Stimulated activated CD8-positive, alpha-beta memory T cell treated with anti-CD3 and anti-CD28 coated beads, Interleukin-15, amount 100 ng/mL, for 4 hours (primary cell): ENCODE measurements at places on chromosomes 1 and 21.

- no peak for DNase-seq
These were observed 241.0 kb downstream of the PTPRC start for GRCh38 chr1:198879711-198880306.

DNA sequence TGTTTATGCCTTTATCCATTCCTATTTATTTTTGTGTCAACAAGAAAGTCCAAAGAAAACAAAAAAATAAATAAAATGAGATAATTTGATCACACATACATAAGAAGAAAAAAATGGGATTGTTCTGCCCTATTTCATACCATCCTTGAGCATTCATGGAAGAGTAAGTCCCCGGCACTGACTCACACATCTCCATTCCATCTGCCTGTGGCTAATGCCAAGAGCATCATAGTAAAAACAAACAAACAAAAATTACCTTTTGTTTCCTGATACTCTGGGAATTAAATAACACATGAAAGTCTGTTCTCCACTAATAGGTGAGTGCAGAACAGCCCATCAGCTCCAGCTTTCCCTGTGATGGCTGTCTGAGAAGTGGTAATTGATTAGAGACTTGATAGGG lies 48.1 kb upstream of the BACE2 start:
- no peak for DNase-seq

GRCh38 chr1:70043804-70044203 lies 161.6 kb downstream of the LRRC40 start:
- no peak for DNase-seq

GRCh38 chr1:152770411-152770810 lies 4.5 kb upstream of the LCE1F start:
- DNase-seq, result no peak

DNA sequence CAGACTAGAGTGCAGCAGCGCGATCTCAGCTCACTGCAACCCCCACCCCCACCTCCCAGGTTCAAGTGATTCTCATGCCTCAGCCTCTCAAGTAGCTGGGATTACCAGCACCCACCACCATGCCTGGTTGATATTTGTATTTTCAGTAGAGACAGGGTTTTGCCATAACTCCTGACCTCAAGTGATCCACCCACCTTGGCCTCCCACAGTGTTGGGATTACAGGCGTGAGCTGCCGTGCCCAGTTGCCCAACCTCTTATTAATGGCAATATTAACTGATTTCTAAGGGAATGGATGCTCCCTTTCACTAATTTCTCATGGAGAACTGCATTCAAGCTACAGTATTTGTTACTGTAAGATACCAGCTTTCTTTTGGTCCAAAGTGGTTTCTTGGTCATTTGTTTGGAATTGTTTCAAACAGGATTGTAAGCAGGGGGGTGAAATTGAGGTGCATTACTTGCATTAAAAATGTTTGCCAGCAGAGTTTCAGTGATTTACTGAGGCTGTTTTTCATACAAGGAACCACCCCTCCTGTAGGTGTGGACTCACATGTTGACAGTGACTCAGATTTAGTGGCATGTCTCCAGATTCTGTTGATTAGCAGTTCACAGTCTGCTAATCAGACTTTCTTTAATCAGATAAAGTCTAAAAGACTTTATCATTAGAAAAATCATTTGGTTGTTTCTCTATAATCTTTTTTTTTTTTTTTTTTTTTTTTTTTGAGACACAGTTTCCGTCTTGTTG lies 3.9 kb upstream of the TGFBR3 start:
- no peak for DNase-seq

DNA sequence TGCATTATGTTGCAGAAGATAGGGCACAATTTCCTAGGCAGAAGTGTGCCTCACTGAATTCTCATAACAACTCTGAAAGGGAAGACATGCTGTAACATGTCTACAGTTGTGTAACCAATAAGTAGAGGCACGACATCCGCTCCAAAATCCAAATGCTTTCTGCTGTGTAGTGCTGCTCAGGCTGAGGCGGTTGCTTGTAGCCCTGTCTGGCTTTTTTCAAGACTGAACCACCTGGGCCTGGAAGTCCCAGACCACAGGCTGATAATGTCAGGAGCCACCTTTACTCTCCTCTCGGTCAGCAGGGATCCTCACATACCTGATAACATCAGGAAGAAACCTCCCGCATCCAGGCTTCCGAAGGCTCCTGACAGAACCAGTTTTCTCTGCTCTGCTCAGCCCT lies 10.9 kb downstream of the AKNAD1 start:
- no peak for DNase-seq

DNA sequence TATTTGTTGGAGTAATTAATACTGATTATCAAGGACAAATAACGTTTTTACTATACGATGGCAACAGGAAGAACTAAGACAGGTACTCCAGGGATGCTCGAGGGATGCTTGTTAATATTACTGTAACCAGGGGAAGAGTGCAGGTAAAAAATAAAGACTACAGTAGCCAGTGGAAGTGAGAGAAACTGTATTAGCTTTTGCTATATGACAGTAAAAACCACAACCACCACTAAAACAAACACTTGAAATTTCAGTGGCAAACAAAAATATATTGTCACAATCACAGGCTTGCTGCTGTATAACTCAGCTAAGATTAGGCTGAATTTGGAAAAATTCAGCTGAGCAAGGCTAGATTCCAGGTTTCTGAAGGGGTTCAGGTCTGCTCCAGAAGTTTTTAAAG lies 812.6 kb upstream of the ADGRL4 start:
- no peak for DNase-seq

DNA sequence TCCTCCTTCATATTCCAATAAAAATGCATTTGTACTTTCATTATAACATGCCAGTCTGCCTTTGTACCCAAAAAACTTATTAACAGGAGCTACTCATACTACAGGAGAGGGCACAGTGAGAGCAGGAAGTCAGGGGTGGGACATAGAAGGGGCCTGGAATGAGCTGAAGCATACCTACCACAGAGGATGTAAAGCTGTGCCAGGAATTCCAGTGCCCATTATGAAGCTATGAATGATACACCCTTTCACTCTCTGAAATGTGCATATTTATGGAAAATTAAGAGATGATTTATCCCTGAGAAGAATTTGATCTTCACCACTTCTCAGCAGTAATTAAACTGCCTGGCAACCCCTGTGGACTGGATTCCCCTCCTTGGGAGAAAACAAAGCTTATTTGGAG lies 65.8 kb downstream of the ATP5PO start:
- no peak for DNase-seq

DNA sequence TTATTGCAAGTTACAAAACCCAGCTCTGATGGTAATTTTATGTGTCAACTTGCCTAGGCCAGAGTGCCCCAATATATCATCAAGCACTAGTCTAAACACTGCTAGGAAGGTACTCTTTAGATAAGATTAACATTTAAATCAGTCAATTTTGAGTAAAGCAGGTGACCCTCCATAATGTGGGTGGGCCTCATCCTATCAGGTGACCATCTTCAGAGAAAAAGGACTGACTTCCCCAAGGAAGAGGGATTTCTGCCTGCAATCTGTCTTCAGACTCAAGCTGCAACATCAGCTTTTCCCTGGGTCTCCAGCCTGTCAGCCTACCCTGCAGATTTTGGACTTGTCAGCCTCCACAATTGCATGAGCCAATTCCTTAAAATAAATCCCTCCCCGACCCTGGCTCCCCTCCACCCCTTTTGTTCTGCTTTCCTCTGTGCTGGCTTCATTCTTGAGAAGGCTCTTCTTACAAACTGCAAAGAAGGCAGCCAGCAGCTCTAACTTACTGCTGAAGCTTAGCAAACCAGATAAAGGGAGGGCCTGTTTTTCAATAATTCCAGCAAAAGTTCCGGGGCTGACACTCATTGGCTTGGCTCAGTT lies 56.4 kb upstream of the RUNX3 start:
- DNase-seq, result no peak

- no peak for DNase-seq
These were observed 37.6 kb upstream of the LMO4 start for GRCh38 chr1:87291107-87291506.

GRCh38 chr1:153432874-153433681 lies 16.8 kb downstream of the S100A7A start:
- DNase-seq, result no peak

DNA sequence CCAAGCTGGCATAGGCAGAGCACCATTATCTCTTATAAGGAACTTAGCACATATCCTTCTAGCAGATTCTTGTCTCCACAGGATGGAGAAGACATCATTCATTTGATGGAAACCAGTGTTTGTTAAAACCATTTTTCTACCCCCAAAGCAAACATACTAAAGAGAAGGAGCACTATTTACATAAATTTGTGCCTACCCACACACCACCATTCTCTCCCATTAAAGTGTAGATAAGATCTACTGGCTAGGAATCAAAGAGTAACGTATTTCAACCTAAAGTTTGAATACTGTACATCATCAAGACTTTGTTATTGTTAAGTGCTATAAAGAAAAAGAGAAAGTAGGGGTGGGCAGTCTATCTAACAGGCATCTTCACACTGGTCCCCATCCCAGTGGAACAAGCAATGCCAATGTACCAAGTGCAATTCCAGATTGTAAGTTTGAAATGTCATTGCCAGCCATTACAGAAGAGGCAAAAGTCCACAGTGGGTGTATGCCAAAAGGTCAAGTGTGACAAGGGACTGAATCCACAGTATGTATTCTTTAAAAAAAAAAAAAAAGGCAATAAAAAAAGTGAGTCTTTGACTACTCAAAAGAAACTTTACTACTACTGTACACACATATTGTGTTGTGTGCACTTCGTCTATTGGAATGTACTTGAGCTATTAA lies 18.8 kb downstream of the CCSAP start:
- no peak for DNase-seq

- DNase-seq, result no peak
These were observed 66.4 kb upstream of the BTG3 start for GRCh38 chr21:17679002-17679600.

DNA sequence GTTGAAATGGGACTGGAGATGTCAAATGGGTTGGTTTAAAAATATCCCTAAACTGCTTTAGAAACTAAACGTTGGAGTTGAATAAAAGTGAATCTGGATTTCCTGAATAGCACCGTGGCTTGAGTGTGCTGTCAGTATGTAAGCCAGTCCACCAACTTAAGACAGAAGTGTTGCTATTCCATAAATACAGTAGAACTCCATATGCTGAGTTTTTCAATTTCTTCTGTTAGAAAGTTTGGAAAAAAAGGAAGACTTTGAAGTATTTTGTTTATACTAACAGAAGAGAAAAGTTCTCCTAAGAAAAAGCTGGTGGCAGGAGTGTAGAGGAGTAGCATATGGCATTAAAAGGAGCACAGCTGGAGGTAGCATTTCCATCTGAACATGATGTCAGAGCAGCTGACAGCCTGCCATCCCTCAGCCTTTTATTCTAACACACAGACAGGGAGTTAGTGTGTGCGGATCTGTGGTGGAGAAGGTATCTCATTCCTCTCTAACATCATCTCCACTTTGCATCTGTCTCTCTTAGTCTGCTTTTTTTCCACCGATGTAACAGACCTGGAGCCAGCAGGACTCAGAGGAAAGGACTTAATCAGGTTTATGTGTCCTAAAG lies at the start of gene ZBTB18:
ZBTB18 (plus strand) TSS at position 449 of the 610 bp plus-strand sequence; CDS start at position 598, 149 bp downstream.
- DNase-seq, result no peak

GRCh38 chr1:51837243-51837642 lies 41.3 kb downstream of the NRDC start:
- no peak for DNase-seq

- no peak for DNase-seq
These were observed 919 bp downstream of the HECTD3 start for GRCh38 chr1:45009956-45010854.

DNA sequence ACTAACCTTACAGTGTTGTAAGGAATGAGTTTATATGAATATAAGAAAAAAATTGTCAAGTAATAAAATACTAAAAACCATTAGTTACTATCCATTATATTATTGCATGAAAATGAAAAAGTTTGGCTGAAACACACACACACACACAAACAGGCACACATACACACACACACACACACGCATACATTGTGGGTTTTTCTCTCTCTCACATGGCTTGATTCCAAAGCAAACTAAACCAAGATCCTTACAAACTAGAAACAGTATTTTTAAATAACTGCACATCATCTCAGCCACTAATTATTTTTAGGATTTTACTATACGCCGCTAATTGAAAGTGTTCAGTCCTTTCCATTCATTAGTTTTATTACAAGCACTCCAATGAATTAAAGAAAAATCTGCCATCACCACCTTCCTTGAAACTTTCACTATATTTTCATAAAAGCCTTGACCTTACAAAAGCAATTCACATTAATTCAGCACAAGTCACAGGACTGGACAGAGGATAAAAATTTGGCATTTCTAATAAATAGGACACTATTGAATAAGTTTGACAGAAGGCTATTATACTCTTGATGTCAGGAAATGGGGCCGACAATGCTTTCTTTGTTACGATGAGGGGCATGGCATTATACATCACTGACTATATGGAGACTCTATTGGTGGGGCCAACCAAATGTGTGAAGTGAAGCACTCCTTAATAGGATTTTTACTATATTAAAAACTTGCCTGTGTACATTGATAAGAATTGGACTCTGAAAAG lies 187.0 kb upstream of the ESRRG start:
- no peak for DNase-seq
